ENCODE measurements at places on chromosomes 3 and 15.

DNA sequence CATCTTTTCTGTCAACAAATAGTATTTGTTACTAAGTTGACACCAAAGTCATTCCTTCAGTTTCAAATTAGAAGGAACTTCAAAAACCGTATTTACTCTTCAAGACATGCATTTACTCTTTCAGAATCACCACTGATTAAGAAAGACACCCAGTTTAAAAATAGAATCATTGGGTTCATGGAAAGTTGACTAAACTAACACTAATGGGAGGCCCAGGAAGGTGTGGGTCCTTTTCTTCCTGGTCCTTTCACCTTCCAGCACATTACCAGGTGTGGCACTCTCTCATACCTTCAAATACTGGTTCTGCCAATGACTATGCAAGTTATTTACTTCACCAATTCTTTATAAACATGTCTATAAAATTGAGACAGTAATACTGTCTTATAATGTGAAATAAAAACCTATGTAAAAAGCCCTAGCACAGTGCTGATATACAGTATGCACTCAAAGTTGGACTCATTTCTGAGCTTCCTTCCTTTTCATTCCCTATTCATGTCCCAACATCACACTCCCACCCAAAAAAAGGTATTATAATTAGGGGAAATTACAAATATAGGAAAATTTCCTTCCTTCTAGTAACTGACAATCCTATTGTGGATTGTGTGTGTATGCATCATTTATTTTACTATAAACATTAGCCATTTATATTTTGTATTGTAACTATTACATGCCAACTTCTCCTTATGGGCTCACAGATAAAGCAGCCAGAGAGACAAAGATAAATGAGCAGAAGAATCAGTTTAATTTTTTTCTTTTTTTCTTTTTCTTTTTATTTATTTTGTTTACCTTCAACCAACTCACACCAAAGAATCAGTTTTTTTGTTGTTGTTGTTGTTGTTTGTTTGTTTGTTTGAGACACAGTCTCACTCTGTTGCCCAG, 48.9 kb downstream of the LRRFIP2 start:
- no peak for DNase-seq

GRCh38 chr15:68479406-68479805, 47.4 kb upstream of the ITGA11 start:
- peak; percentile 98 for DNase-seq

- no peak for DNase-seq
Measured at GRCh38 chr15:75420698-75421097, 30.8 kb downstream of the SIN3A start.

GRCh38 chr3:100697723-100698285, 11.5 kb upstream of the TFG start:
- DNase-seq = no peak

- DNase-seq = no peak
Measured at GRCh38 chr3:66182246-66182645, 38.6 kb upstream of the SLC25A26 start.

DNA sequence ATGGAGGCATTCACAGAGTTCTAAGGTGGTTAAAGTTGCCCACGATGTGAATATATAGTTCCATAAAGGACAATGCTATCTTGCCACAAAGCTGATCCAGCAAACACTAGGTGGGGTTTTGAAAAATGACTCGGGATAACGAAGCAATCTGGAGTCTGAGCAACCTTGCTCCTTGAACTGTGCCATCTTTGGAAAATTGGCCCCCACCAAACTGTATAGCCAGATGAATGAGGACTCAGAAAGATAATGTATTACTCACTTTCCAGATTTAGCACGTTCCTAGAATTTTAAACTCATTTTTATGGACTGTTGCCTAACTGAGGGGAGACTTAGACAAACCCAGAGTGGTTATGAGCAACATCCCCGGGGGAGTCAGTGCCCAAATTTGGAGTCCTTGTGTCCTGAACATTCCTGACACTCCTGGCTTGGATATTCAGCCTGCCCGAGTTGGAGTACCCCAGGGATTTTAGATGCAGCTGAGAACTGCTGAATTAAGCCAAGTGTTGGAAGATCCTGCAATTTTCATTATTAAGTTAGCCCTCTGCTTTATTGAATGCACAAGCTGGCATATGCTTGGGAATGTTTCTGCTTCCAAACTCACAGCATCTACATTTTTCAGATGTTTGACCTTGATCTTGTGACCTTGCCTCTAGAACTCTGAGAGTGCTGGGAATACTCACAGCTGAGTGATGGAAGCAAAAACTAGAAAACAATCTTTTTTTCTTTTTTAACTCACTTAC, 8.8 kb upstream of the MAGI1 start:
- peak; percentile 91 for DNase-seq

DNA sequence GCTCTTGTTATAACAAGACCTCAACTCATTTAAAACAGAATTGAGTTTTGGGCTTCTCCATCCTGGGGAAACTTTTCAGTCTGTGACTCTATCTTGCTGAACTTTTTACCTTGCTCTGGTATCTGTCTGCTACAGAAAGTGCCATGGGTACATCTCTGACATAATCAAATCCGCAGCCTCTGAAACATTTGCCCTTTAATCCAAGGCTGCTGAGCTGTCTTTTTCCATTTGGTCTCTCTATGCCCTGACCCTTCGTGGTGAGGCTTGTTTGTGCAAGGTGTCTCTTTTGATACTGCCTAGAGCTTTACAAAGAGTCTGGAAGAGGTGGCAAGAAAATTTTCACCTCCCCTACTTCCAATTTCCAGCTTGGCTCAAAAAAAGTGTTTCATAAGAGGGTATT, 11.3 kb downstream of the TMEM108 start:
- no peak for DNase-seq

DNA sequence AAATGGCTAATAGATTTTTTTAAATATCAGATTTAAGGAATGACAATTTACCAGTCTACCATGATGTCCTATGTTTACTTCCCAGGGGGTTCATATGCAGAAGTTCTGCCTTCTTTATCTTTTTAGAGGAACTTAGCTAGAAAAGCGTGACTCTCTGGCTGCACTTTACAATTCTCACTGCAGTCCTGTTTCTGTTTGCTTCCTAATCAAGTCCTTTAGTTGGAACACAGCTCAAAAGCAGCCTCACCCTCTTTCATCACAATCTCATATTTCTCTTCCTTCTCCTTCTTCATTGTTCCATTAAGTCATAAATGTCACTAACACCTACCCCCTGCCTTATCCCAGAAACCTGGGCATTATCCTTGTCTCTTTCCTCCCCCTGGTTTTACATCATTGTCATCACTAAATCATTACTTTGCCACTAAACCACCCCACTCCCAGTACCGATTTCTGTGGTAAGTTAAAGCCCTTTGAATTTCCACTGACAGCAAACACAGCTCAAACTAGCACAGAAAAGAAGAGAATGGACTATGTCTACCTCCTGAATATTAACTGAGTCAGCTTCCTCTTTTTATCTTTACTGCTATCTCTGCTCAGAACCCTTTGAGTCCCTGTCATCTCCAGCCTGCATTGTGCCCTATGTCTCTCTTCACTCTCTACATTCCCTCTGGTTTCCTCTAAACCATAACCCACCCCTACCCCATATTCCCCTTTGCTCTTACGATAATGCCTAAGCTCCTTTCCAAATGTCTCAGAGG, 13.8 kb upstream of the PPP4R2 start:
- DNase-seq = no peak

- DNase-seq = no peak
Measured at GRCh38 chr15:70339571-70340493, 242.1 kb upstream of the TLE3 start.

- DNase-seq = no peak
Measured at GRCh38 chr15:43792761-43793476, 799 bp downstream of the SERF2 start.

- peak; percentile 25 for DNase-seq
Measured at GRCh38 chr3:36540888-36541518, 160.7 kb downstream of the STAC start.

- DNase-seq = no peak
Measured at GRCh38 chr15:42191610-42192346, 16.3 kb downstream of the VPS39 start.
